ENCODE measurements at places on chromosomes 5 and 9.
A peak's percentile ranks its signal among the peaks of the same experiment; 100 is the strongest.

DNA sequence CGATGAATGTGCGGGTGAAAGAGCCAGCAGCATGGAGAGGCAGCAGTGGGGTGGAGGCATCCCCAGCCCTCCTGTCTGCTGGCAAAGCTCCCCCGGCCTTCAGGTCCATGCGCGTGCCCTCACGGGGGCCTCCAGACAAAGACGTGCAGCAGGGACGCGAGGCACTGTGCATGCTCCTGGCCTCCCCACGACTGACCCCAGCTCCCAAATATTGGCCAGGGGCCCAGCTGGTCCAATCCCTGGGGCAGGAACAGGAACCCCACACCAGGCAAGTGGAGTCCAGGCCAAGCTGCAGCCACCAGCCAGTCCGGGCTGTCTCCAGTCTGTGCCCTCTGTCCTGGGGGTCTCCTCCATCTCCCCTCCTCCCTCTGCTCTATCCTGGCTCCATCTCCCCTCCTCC is 33.5 kb upstream of the LRRC14B start:
- DNase-seq: no peak

DNA sequence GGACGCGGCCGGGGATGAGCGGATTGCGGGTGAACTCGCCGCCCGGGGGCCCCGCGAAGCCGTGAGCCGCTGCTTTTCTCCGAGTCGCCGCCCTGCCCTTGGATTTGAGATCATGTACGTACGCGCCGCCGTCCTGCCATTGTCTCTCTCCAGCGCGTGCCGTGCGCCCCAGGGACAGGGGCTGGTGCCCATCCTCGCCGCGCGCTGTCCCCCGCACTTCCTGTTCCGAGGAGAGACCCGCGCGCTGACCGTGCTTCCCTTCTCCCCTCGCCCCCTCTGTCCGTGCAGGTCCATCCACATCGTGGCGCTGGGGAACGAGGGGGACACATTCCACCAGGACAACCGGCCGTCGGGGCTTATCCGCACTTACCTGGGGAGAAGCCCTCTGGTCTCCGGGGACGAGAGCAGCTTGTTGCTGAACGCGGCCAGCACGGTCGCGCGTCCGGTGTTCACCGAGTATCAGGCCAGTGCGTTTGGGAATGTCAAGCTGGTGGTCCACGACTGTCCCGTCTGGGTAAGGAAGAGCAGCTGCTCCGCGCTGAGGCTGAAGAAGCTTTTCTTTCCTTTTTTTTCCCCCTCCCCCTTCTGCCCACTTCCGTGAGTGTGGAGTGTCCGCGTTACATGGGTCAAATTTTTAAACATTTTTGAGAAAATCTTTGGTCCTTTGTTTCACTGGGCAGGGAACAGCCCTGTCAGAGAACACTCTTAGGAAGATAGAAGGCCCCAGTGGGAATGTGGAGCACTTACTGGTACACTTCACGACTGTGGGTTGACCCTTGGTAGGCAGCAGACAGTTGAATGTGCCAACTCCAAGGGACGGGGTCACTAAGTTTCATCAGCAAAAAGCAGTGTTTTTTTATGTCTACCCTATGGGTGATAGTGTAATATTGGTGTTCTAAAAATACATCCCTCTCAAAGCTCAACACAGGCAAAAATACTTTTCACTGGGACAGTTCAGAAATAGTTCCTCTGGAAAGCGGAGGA is 727 bp downstream of the RHOBTB3 start:
- peak; percentile 65 for DNase-seq

- DNase-seq: no peak
Measured at GRCh38 chr5:102815540-102816332, 60.6 kb downstream of the PAM start.

- no peak for DNase-seq
Measured at GRCh38 chr5:168978015-168978414, 322.9 kb downstream of the SLIT3 start.

DNA sequence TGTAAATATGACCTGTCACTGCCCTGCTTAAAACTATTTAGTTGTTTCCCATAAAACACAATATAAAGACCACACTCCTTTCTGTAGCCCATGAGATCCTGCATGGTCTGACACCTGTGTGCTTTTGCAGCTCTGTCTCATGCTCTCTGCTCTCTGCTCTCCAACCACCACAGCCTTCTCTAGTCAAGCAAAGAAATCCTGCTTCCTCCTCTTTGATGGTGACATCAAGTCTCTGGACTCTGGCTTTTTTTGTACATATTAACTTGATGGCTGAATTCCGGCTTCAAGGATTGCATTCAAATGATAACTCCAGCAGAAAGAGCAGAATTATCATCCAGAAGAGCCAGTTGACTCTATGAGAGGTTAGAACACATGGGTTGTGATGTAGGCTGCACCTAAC is 58.2 kb downstream of the CHSY3 start:
- no peak for DNase-seq

- no peak for DNase-seq
Measured at GRCh38 chr5:72126796-72127195, 19.5 kb downstream of the MAP1B start.

- DNase-seq: no peak
Measured at GRCh38 chr5:151700296-151700695, 13.6 kb upstream of the SPARC start.

- no peak for DNase-seq
Measured at GRCh38 chr5:116002116-116002906, 30.0 kb upstream of the ARL14EPL start.

GRCh38 chr5:179377421-179378115 is 32.3 kb upstream of the ADAMTS2 start:
- no peak for DNase-seq

- DNase-seq: no peak
Measured at GRCh38 chr5:51567636-51568035, 184.4 kb downstream of the ISL1 start.

- DNase-seq: peak; percentile 70
Measured at GRCh38 chr9:136095070-136096058, at the start of gene NACC2. Gene NACC2 (minus strand): TSS chr9:136095289. CDS start chr9:136050521, 44,768 bp downstream.

DNA sequence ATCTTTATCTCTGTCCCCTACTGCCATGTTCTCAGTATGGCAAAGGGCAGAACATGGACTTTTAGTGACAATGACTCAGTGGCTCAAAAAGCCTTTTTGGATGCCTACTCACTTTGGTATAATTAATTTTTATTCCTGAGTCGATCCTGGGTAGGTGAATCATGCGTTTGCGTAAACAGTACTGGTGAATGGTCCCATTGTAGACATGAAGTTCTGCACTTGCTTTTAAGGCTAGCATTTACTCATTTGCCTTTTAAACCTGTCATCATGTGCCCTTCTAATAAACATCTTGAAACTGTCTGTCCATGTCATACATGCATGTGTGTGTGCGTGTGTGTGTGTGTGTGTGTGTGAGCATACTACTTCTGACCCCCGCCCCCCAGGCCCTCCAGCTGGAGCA is 223.0 kb downstream of the AUH start:
- no peak for DNase-seq

Data from right hindlimb (tissue), 1 donor.